ENCODE measurements at places on chromosomes 5 and 9. TPM values are rescaled to one million over a fixed set of nuclear protein-coding genes. Genes with fewer than 3 reads are reported as not detected.

- H3K4me3 ChIP-seq, result no peak overlapping the region
- DNase-seq, result no peak
- H3K27ac ChIP-seq, result peak overlapping the region; percentile 38
- peaks cover 9% of the 10 kb centered on the region for H3K36me3 ChIP-seq
- no peaks in the 10 kb centered on the region for H3K27me3 ChIP-seq
Observed at GRCh38 chr9:684941-685340, 156.6 kb upstream of the DMRT1 start.

SVEP1 gene
- total RNA-seq, result 5.4 TPM

DNA sequence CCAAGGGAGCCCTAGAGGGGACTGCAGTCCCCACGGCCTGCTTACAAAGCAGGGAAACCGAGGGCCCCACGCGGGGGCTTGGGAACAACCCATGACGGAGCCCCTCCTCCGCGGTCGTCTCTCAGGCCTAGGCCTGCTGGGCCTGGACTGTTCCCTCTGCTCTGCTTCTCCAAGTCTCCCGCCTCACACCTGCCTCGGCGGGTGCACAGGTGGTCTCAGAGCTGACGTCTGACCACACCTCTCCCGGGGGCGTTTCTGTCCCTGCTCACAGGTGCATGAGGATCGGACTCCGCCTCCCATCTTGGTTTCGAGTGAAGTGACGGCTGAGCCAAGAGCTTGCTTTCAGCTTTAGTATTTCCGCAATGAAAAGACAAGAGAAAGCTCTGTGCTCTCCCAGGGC is 72.1 kb downstream of the MRPL36 start:
- no peaks in the 10 kb centered on the region for H3K36me3 ChIP-seq
- H3K4me1 ChIP-seq, result no peaks in the 10 kb centered on the region
- no peaks in the 10 kb centered on the region for H3K27me3 ChIP-seq
- no peak overlapping the region for H3K27ac ChIP-seq
- DNase-seq, result no peak

GRCh38 chr5:137142346-137142745 is 356.8 kb downstream of the SPOCK1 start:
- DNase-seq, result no peak
- no peaks in the 10 kb centered on the region for H3K36me3 ChIP-seq
- H3K27ac ChIP-seq, result no peak overlapping the region
- H3K4me3 ChIP-seq, result no peak overlapping the region

- H3K4me1 ChIP-seq, result no peaks in the 10 kb centered on the region
- H3K27me3 ChIP-seq, result no peaks in the 10 kb centered on the region
- H3K4me3 ChIP-seq, result no peak overlapping the region
- no peaks in the 10 kb centered on the region for H3K36me3 ChIP-seq
Observed at GRCh38 chr9:120966013-120966369, 39.4 kb upstream of the TRAF1 start.

SLC45A2 gene
- total RNA-seq, result not detected

DDX4 gene
- total RNA-seq, result not detected
